ENCODE measurements at places on chromosomes 3 and 15.

GRCh38 chr3:172126741-172127140 is 87.4 kb downstream of the FNDC3B start:
- no peak for DNase-seq

GRCh38 chr15:60479361-60480110 is 594 bp upstream of the ICE2 start:
- no peak for DNase-seq

DNA sequence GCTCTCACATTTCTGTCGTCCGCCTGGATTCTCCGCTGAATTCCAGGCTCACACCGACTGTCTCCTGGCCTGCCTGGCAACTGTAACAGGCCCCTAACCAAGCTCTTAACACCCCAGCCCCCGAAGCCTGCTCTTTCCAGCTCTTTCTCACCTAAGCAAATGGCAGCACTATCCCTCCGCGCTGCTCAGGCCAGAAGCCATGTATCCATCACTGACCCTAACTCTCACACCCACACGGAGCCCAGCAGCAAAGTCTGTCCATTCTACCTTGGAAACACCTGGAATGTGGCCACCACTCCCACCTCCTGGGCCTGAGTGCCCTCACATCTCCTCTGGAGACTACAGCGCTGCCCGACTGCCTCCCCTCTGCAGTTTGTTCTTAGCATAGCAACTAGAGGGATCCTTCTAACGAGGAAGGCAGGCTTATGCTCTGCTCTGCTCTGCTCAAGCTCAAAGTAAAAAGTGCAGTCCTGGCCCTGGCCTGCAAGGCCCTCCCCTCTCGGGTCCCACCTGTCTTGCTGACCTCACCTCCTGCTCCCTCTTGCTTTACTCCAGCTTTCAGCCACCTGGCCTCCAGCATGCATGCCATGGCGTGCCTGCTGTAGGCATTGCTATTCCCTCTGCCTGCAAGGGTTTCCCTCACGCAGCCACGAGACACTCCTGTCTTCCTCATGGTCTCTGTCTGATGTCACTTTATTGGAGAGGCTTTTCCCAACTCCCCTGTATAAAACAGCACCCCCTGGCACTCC is 27.2 kb downstream of the FEM1B start:
- DNase-seq: no peak

DNA sequence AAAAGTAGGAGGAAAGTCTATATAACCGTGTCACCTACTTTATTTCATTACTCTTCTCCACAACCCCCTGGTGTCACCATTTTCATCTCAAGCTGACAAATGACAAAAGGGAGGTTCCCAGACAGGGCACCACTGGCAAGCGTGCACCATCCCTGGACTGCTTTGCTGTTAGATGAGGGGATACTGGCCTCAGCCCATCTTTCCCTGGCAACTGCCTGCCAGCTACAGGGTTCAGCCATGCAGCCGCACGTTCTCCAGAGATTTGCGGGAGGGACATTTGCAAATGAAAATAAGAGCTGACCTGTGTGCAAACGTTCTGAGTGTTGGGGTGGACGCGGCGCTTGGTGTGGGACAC is 660 bp downstream of the UROC1 start:
- DNase-seq: no peak

GRCh38 chr15:84112025-84112424 is 123.5 kb upstream of the GOLGA6L4 start:
- no peak for DNase-seq

DNA sequence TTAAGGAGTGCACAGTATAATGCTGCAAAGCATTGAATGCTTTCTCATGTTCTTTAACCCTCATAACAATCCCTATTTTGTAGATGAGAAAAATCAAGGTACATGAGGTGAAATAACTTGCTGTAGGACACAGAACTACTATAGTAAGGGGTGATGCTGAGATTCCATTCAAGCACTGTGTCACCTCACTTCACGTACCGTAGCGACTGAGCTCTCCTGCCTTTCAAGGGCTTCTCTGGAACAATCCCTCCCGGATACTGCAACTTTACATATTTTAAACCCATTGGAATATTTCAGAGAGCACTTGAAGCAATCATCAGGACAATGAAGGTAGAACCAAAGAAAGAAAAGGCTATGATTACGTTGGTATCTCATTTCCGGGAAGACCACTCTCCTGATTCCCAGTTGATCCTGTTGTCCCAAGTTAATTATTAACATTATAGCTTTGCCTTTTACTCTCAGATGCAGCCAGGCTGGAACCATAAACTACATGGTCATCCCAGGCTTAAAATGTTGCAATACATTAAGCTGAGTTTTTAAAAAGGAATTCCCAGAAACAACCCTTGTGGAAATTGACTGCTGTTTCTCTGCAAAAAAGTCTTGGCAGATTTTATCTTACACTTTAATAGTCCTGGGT is 252.2 kb upstream of the IGF1R start:
- DNase-seq: no peak

GRCh38 chr15:94026458-94027304 is 204.7 kb upstream of the MCTP2 start:
- DNase-seq: no peak

DNA sequence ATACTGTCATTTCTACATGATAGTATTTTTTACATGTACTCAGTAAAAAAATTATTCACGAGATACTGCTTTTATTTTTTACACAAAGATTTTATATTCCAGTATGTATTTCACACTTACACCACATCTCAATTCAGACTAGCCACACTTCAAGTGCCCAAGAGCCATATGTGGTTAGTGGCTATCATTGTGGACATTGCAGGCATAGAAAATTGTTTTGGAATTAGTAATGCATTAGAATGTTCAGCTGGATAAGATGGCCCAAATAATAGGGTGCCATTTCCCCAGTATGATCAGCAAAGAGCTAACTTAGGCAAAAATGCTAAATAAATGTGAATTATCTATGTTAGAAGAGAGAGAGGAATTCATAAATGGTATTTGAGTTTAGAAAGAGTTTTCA is 203.8 kb upstream of the MCTP2 start:
- DNase-seq: no peak

- DNase-seq: no peak
Observed at GRCh38 chr15:83365370-83365938, 81.0 kb upstream of the BNC1 start.

GRCh38 chr15:57134071-57134605 is 215.7 kb downstream of the TCF12 start:
- no peak for DNase-seq

GRCh38 chr3:112327371-112327951 is 5.5 kb upstream of the CD200 start:
- DNase-seq: no peak

GRCh38 chr3:52671676-52672075 is 14.0 kb downstream of the PBRM1 start:
- no peak for DNase-seq

GRCh38 chr3:77326586-77326985 is 286.7 kb downstream of the ROBO2 start:
- no peak for DNase-seq

- no peak for DNase-seq
Observed at GRCh38 chr15:71611553-71612396, 198.6 kb upstream of the NR2E3 start.

- DNase-seq: no peak
Observed at GRCh38 chr3:76552653-76553052, 487.2 kb upstream of the ROBO2 start.

DNA sequence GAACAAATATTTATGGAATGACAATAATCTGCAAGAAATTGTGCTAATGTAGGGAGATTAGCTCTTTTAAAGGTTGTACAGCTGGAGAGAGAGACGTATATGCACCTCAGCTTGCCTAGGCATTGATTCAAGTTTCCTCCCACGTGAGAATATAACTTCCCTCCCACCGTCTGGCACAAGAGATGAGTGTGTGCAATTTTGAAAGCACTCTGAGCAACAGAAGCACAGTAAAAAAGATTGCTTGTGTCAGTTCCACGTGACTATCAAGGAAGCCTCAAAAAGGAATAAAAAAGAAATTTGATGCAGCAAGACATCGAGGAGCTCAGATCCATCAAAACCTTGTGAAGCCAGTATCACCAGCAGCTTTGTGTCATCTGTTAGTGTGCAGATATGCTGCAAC is 435.3 kb downstream of the TUSC7 start:
- no peak for DNase-seq

- DNase-seq: no peak
Observed at GRCh38 chr15:65020419-65020818, 9.0 kb downstream of the MTFMT start.

DNA sequence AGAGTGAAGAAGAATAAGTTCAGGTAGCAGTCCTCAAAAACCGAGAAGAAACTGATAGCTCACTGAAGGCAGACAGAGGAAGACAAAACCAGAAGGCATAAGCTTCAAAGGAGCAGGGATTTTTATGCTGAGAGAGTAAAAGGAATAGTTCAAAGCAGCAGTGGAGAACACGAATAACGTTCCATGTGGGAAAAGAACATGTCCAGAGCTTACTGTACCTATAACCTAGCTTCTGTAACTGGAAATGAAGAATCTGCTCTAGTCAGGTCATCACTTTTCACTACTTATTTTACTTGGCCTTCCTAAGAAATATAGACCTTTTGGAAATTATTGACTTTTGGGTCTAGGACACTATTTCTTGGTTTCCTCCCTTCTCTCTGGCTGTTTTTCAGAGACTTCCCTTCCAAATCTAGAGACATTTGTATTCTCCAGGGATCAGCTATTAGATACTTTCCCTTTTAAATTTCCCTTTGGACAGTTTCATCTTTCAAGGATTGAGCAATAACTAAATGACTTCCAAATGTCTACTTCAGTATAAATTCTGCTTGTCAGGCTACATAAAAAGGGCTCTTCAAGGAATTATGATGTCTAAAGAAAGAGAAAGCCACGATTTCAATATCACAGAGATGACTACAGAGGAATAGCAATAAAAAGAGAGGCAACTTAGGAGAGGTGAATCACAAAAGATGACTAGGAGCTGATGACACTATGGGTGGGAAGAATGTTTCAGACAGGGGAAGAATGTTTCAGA is 46.7 kb downstream of the UBE3A start:
- no peak for DNase-seq

DNA sequence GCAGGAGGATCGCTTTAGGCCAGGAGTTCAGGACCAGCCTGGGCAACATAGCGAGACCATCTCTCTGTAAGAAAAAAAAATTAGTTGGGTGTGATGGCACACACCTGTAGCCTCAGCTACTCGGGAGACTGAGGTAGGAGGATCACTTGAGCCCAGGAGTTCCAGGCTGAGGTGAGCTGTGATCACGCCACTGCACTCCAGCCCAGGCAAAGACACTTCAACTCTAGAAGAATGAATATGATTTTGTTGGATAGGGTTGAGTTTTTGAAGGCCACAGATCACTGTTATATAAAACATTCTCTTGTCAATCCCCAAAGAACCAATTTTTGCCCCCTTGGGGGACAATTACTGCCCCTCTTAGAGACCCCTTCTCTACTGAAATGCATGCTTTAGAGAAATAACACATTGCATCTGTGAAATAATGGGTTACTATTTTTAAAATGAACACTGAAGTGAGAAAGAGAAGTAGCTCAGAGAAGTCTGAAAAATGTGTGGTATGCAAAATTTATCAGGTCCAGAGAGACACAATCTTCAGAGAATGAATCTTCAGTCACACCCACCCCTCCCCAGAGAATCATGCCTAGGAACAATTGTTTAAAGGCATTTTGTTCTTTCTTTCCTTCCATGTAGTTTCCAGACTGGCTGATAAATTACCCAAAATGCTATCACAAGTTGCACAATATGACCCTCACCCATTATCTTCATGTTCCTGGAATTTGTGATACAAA is 42.7 kb downstream of the METTL6 start:
- DNase-seq: no peak

DNA sequence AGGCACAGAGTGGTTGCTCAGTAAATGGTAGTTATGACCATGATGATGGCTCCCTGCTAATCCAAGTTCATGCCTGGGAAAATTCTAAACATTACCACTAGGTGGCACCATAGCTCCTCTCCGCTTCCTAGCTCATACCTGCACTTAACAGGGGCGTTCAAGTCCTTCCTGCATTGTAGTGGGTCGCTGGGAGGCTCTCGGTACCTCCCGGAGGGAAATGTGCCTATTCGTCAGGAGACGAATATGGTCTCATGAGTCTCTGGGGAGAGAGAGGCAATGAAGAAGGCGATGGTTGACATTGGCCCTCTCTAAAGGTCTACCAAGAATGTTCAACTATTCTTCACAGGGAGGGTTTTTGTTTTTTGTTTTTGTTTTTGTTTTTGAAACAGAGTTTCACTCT is 10.9 kb downstream of the MESP1 start:
- no peak for DNase-seq

DNA sequence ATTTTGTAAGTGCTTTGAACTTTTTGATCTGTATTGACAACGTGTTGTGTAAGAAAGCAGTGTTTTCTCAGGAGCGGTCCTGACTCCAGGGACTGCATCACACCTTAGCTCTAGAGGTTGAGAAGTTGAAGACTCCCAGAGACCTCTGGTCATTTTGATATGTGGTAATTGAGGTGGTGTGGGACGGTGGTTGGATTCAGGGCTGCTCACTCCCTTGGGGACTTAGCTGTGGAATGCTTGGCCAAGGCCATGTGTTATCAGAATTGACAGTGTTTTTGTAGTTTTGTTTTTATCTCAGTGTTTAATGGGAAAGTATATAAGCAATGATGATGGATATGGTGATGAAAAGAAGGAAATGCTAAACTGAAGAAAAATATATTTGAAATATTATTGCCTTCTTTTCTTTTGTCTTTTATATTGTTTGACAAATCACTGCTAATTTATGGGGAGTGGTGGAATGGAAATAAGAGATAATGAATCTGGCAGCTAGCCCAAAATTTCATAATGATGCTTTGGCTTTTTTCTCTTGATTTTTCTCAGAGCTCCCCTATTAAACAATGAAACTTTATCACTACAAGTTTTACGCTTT is 16.0 kb downstream of the CMSS1 start:
- no peak for DNase-seq

- no peak for DNase-seq
Observed at GRCh38 chr3:10150987-10151386, 9.4 kb downstream of the VHL start.

DNA sequence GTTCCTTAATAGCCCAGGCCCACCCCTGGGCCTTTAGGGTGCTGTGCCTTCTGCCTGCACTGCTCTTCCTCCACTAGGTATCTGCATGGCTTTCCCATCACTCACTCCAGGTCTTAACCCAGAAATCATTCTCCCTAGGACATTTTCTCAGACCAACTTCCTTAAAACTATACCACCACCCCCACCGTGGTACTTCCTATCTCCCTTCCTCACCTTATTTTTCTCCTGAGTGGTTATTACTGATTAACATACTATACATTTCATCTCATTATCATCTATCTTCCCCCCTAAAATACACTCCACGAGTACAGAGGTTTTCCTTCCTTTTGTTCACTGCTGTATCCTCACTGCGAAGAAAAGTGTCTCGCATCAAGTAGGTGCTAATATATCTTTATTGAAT is 115.2 kb downstream of the ANO10 start:
- no peak for DNase-seq
